ENCODE measurements at places on chromosomes 1 and 21.
A peak's percentile ranks its signal among the peaks of the same experiment; 100 is the strongest.

- H3K36me3 ChIP-seq = no peaks in the 10 kb centered on the region
- peak overlapping the region; percentile 49 for H3K27ac ChIP-seq
- H3K4me1 ChIP-seq = peaks cover 7% of the 10 kb centered on the region
These were observed 15.5 kb downstream of the PPP1R15B start for GRCh38 chr1:204396015-204396583.

DNA sequence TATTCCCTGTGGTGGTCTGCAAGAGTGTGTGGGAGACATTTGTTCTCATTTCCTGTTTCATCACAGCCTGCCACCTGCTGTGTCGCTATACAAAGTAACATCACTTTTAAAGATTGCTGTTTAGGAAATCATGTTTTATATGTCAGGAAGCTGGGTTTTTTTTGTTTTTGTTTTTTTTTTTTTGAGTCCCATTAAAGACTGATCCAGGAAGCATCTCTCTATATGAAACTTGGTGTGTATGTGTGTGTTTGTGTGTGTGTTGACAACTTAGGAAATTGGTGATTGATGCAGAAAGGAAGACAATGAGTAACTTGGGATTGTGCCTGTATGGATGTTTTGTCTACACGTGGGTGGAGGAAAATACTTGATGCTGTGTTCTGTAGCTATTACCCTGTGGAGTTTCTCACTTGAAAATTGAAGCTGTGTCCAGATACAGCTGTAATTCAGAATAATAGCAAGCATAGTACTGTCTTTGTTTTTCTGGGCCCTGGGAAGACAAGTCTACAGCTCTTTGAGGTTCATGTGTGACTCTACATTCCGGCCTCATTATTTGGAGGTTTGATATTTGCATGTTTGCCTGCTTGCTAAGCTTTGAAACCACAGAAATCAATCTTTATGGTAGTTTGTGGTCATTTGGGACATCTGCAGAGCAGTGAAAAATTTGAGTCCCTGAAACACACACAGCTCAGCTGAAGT, 47.9 kb downstream of the LAMC1 start:
- H3K27ac ChIP-seq = peak overlapping the region; percentile 70
- H3K4me1 ChIP-seq = peaks cover 57% of the 10 kb centered on the region
- peak; percentile 15 for DNase-seq
- no peaks in the 10 kb centered on the region for H3K27me3 ChIP-seq
- peak overlapping the region; percentile 67 for H3K4me3 ChIP-seq

- H3K4me1 ChIP-seq = no peaks in the 10 kb centered on the region
- DNase-seq = no peak
- H3K27me3 ChIP-seq = no peaks in the 10 kb centered on the region
These were observed 86.6 kb downstream of the DMRTB1 start for GRCh38 chr1:53545663-53546408.

DNA sequence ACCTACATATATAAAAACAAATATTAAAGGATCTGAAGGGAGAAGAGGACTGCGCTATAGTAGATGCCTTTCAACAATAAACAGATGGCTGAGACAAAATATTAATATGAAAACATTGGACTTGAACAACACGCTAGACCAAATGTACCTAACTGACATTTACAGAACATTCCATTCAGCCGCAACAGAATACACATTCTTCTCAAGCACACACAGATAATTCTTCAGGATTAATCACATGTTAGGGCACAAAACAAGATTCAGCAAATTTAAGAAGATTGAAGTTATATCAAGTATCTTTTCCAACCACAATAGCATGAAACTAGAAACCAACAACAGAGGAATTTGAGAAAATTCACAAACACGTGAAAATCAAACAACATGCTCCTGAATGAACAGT, 741.4 kb downstream of the ADGRL2 start:
- H3K4me3 ChIP-seq = no peak overlapping the region
- no peak overlapping the region for H3K27ac ChIP-seq
- no peak for DNase-seq
- no peaks in the 10 kb centered on the region for H3K27me3 ChIP-seq
- no peaks in the 10 kb centered on the region for H3K36me3 ChIP-seq
- peaks cover 5% of the 10 kb centered on the region for H3K4me1 ChIP-seq

DNA sequence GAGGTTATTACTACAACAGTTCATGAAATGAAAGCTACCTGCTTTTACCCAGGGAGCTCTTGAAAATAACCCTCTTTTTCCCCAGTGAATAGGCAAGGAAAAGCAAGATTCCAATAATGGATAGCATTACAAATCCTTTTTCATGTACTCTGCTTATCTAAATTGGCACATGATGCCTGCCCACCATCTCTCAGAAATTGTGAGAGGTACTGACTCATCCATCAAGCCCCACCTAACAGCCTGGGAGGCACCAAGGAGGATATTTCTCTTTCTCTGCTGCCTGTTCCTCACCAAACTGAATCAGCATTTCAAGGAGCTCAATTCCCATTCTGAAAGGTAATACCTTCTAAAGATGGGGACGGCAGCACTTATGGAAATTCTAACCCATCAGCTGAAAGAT, 34.4 kb downstream of the PALMD start:
- DNase-seq = no peak
- H3K27ac ChIP-seq = no peak overlapping the region
- no peaks in the 10 kb centered on the region for H3K4me1 ChIP-seq
- H3K27me3 ChIP-seq = peaks cover 17% of the 10 kb centered on the region

GRCh38 chr1:204151552-204152309, at the start of gene ETNK2:
ETNK2 (minus strand) TSS chr1:204152044; CDS start chr1:204151852, 192 bp downstream.
- DNase-seq = peak; percentile 47
- no peak within 1 kb of the TSS for H3K27ac ChIP-seq
- no peaks in the 10 kb centered on the region for H3K36me3 ChIP-seq
- peak within 1 kb of the TSS; percentile 87 for H3K4me3 ChIP-seq
- H3K27me3 ChIP-seq = peaks cover 45% of the 10 kb centered on the region

GRCh38 chr1:227255086-227255732, 63.1 kb downstream of the CDC42BPA start:
- no peaks in the 10 kb centered on the region for H3K36me3 ChIP-seq
- no peak overlapping the region for H3K4me3 ChIP-seq
- H3K27ac ChIP-seq = no peak overlapping the region
- no peaks in the 10 kb centered on the region for H3K4me1 ChIP-seq

- no peaks in the 10 kb centered on the region for H3K36me3 ChIP-seq
- H3K4me1 ChIP-seq = peaks cover 82% of the 10 kb centered on the region
- H3K27ac ChIP-seq = peak overlapping the region; percentile 55
These were observed 82.8 kb upstream of the RALGPS2 start for GRCh38 chr1:178642282-178642681.

GRCh38 chr1:167499664-167500101, 18.6 kb downstream of the CD247 start:
- H3K27me3 ChIP-seq = peaks cover 70% of the 10 kb centered on the region
- peak overlapping the region; percentile 74 for H3K4me3 ChIP-seq
- peak; percentile 79 for DNase-seq
- H3K4me1 ChIP-seq = peaks cover 35% of the 10 kb centered on the region
- no peak overlapping the region for H3K27ac ChIP-seq

DNA sequence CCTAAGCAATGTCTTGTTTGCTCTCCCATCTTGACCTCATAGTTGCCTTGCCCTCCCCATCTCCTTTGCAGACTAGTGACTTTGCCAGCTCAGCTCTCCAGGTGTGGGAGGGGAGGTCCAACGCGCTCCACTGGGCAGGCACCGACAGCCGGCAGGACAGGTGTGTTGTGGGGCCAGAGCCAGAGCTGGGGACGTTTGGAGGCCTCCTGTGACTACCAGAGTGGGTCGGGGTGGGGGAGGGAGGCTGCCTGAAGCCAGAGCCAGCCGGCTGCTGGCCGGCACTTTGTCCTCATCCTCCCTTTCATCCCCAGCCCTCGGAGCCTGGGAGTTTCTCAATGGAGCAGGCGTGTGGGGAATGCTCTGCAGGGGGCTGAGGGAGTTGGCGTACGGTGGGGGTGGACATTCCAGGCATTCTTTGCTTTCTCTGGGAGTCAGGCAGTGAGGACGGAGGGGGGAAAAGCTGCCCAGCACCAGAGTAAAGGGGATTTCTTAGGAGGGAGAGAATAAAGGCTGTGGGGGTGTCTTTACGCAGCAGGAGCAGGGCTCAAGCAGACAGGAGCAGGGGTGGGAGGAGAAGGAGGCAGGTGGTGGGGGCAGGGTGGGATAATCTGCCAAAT, 20.2 kb downstream of the NUAK2 start:
- H3K36me3 ChIP-seq = peaks cover 30% of the 10 kb centered on the region
- no peak for DNase-seq
- no peaks in the 10 kb centered on the region for H3K27me3 ChIP-seq
- H3K4me1 ChIP-seq = peaks cover 73% of the 10 kb centered on the region
- peak overlapping the region; percentile 22 for H3K4me3 ChIP-seq

DNA sequence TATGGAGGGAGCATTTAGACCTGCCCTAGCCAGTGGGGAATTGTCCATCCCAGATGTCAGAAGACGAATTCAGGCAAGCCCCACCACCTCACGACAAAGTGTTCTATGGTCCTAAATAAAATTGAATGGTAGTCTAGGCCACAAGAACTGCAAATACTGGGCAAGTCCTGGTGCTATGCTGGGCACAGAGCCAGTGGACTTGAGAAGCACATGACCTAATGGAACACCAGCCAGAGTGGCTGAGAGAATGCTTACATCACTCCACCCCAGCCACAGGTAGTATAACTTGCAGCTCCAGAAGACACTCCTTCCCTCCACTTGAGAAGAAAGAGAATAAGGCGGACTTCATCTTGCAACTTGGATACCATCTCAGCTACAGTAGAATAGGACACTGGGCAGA, 567.3 kb upstream of the CXADR start:
- H3K27ac ChIP-seq = no peak overlapping the region
- H3K36me3 ChIP-seq = no peaks in the 10 kb centered on the region
- no peaks in the 10 kb centered on the region for H3K4me1 ChIP-seq
- H3K4me3 ChIP-seq = no peak overlapping the region
- DNase-seq = no peak
- H3K27me3 ChIP-seq = no peaks in the 10 kb centered on the region

DNA sequence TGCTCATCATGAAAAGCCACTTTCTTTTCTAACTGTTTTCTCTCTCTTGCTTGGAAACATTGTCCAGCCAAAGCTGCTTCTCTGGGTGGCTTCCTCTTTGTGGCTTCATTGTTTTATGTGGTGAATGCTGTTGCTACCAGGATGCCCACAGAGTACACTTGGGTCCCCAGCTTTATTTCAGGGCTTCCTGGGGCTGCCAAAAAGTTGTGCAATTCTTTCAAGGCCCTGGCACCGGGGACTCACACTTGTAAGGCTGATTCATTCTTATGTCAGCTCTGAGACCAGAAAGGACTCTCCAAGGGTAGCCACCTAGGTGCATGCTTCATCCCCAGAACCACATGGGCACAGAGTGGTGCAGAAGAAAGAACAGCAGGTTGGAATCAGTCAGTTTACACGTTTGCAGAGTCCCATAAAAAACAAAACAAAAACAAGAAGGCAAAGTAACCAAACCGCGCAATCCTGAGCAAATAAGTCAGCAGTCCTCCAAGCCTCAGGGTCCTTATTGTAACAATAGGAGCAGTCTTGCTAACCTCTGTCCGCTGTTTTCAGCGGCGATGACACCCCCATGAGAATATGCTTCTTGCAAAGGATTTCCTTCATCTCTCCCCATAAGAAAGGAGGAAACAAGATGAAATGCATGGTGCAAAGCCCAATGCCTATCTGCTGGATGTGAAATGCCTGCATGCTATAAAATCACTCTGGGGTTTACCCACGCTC, 89.9 kb upstream of the SSX2IP start:
- H3K4me1 ChIP-seq = no peaks in the 10 kb centered on the region
- H3K27ac ChIP-seq = no peak overlapping the region
- H3K36me3 ChIP-seq = no peaks in the 10 kb centered on the region
- no peak overlapping the region for H3K4me3 ChIP-seq
- no peak for DNase-seq
- H3K27me3 ChIP-seq = peaks cover 8% of the 10 kb centered on the region

DNA sequence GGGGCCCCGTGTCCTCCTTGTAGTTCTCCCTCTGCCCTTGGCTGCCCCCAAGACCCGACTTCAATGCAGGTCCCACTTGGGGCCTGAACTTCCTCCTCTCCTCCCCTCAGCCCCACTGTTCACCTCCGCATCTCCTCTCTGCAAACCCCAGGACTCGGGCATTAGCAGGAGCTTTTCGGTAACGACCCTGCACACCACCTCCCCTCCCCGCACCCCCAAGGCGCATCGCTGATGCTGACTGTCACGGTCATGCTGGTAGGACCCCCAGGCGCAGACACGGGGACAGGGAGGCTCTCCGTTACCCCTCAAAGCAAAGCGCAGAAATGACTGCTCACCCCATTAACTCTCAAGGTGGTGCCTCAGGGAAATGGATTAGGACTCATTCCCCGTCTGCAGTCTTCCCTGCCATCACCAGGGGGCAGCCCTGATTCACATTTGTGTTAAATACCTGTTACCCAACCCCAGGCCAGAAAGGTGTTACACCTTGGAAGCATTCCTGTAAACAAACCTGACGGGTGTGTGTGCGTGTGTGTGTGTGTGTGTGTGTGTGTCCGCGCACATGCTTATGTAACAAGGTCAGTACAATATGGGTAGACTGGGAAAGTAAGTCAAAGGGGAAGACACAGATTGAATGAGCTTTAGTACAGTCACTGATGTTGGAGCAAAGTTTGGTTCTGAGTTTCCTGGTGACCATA, 6.4 kb upstream of the GUCA2B start:
- H3K27me3 ChIP-seq = no peaks in the 10 kb centered on the region
- no peak overlapping the region for H3K27ac ChIP-seq
- H3K4me1 ChIP-seq = no peaks in the 10 kb centered on the region
- no peaks in the 10 kb centered on the region for H3K36me3 ChIP-seq
- no peak overlapping the region for H3K4me3 ChIP-seq

- no peak overlapping the region for H3K4me3 ChIP-seq
- no peaks in the 10 kb centered on the region for H3K27me3 ChIP-seq
- no peaks in the 10 kb centered on the region for H3K36me3 ChIP-seq
- H3K27ac ChIP-seq = no peak overlapping the region
- no peak for DNase-seq
These were observed 333.7 kb downstream of the PCP4 start for GRCh38 chr21:40200946-40201345.

DNA sequence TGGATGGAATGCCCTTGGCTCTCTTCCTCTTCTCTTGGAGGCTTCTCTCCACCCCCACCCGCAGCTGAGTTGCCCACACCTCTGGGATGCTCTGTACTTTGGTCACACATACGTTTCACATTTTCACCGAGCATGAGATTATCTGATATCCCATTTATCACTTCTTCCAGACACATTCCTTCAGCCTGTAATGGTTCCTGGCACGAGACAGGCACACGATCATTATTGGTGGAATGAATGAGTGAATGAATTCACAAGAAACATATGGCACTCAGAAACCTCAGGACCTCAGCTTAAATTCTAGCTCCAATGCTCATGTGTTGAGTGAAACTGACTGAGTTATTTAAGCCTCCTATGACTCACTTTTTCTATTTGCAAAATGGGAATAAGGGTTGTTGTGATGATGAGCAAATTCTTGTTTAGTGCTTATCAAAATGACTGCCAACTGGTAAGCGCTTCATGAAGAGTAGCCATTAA, 242.7 kb upstream of the JUN start:
- no peaks in the 10 kb centered on the region for H3K36me3 ChIP-seq
- no peak for DNase-seq
- H3K4me1 ChIP-seq = peaks cover 22% of the 10 kb centered on the region
- H3K4me3 ChIP-seq = peak overlapping the region; percentile 60

GRCh38 chr1:19477284-19478249, 7.8 kb downstream of the CAPZB start:
- H3K36me3 ChIP-seq = no peaks in the 10 kb centered on the region
- H3K27ac ChIP-seq = peak overlapping the region; percentile 94
- DNase-seq = peak; percentile 61
- no peaks in the 10 kb centered on the region for H3K27me3 ChIP-seq
- H3K4me1 ChIP-seq = peaks cover 94% of the 10 kb centered on the region
- H3K4me3 ChIP-seq = peak overlapping the region; percentile 89

GRCh38 chr1:14755518-14756252, 157.2 kb downstream of the KAZN start:
- H3K36me3 ChIP-seq = no peaks in the 10 kb centered on the region
- peaks cover 4% of the 10 kb centered on the region for H3K4me1 ChIP-seq
- H3K4me3 ChIP-seq = peak overlapping the region; percentile 10
- peak; percentile 23 for DNase-seq

Data from naive B cell (primary cell).